ENCODE measurements at places on chromosomes 4 and X.
A peak's percentile ranks its signal among the peaks of the same experiment; 100 is the strongest.

DNA sequence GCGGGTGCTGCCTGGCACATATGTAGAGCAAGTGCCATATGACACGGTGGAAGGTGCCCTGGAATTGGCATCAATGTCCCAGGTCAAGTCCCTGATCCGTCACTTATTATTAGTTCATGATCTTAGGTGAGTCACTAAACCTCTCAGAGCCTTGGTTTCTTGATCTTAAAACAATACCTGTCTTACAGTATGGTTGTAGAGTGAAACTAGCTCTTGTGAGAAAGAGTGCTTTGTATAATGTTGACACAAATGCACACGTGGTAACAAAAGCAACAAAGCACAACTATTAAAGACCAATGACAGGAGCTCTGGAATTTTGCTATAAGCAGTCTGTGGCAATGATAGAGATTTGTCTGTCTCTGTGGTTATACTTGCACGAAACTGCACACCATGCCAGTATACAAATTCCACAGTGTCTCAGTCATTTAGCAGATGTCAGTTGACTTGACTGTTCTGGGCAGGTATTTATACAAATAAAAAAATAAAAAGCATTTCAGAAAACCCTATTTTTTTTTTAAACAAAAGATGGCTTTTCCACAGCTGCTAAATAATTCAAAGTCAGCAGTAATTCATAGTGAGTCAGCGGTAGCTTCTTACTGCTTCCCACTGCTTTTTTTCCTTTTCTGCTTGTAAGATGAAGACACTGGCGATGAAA is 19.7 kb upstream of the ACSL1 start:
- DNase-seq = no peak

DNA sequence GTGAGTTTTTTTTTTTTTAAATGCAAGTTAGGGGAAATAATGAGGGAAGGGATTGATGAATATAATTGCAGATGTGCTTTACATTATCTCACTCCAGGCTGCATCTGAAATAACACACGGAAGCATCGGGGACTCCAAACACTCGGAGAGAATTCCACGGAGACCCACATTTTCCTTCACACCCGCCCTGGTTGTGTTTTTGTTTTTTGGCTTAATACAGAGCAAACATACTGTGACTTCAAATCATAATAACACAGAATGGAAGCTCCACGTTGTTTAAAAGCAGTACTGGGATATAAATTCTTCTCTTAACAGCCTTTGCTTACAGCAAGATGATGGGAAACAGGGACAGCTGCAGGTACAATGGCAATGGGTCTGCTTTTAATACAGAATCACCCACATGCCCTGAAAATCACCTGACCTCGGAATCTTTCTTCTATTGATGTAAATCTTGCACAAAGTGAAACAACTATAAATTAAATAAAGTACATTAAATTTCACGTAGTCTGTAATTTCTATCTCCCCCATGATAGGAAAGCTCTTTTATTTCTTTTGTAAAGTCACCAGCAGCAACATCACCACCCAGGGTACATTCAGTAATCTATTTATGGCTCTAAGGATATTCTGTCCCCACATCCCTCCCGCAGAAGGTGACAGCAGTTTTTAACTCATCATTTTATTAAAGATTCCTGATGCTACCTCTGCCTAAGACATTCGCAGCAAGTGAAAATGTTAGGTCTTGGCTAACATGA is 119.3 kb downstream of the ZNF827 start:
- no peak for DNase-seq

DNA sequence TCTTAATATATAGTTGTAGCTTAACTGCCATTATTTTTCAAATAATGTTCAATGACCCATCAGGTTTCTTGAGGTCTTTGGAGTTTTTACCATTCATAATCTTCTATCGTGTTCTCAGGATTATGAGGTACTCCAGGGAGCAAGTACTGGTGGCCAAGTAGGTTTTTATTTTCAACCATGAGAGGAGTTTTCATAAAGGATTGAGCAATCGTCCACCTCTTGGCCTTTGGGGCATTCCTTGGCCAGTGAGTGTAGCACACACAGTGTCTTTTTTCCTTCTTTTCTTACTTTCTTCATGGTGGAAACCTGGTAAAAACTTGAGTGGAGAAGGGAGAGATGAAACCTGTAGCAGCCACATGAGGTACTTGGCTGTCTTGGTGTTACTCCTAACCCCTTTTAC is 567.0 kb upstream of the NR3C2 start:
- DNase-seq = no peak

GRCh38 chrX:1500701-1501624 is 36.0 kb downstream of the P2RY8 start:
- peak; percentile 55 for DNase-seq

DNA sequence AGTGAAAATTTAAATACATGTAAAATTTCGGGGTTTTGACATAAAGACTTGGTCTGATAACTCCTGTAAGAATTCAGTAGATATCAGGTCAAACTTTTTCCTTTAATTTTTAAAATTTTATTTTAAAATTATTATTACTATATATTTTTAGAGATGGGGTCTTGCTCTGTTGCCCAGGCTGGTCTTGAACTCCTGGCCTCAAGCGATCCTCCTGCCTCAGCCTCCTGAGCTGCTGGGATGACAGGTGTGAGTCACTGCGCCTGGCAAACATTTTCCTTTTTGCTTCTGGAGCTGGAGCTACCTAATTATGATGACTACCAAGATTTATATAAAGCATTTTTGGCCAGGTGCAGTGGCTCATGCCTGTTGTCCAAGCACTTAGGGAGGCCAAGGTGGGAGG is 37.3 kb downstream of the KLHL15 start:
- DNase-seq = no peak

- no peak for DNase-seq
These were observed 63.2 kb downstream of the SLC9A6 start for GRCh38 chrX:136048446-136048845.

DNA sequence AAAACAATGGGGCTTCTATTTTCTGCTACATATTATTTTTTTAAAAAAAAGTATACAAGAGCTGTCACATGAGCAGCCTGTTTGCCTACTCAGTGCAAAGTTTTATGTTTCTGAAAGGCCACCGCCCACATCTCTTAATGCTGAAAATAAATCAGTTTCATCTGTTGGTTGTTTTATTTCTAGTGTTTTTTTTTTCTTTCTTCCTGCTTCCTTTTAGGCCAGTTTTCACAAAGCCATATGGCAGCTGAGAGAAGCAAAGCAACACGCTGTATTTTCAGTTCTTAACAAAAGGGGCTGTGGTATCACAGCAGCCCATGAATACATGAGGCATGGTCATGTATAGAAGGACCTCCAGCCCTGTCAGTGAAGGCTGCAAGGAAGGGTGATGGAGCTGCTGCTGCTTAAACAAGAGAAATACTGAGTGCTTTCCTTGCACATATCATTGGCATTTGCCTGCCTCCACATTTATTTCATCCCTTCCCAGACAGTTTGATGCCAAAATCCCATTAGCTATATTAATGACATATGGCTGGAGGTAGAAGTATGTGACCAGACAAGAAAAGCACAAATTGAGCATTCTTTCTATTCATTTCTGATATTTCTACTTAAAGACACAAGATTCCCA is 172.5 kb downstream of the PCDH18 start:
- no peak for DNase-seq

DNA sequence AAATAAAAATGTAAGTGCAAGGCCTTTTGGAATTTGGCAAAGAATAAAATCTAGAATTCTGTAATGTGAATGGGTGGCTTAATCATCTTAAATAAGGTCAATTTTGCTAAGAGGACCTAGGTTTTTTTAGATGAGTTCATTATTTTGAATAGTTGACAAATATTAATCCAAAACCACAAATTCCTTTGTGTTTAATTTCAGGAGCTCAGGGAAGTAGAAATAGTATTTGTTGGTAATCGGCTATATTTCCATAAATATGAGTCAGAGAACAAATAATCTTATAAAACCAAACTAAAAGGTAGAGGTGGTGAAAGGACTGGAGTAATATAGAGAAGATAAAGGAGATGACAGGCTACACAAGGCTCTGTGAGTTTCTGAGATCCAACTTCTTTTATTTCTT is 190.4 kb upstream of the TLL1 start:
- no peak for DNase-seq

GRCh38 chr4:94459462-94460161 is 7.9 kb downstream of the PDLIM5 start:
- no peak for DNase-seq

DNA sequence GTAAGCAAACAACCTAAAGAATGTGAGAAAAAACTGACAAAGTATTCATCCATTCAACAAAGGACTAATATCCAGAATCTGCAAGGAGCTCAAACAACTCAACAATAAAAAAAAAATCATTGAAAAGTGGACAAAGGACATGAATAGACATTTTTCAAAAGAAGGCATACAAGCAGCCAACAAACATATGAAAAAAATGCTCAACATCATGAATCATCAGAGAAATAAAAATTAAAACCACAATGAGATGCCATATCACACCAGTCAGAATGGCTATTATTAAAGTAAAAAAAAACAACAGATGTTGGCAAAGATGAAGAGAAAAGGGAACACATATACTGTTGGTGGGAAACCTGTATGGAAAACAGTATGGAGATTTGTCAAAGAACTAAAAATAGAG is 120.7 kb upstream of the ADGRL3 start:
- DNase-seq = no peak

All from CD4-positive, alpha-beta T cell (primary cell).